Esophagus muscularis mucosa (tissue), 4 donors: ENCODE measurements at places on chromosomes 16 and 17.

DNA sequence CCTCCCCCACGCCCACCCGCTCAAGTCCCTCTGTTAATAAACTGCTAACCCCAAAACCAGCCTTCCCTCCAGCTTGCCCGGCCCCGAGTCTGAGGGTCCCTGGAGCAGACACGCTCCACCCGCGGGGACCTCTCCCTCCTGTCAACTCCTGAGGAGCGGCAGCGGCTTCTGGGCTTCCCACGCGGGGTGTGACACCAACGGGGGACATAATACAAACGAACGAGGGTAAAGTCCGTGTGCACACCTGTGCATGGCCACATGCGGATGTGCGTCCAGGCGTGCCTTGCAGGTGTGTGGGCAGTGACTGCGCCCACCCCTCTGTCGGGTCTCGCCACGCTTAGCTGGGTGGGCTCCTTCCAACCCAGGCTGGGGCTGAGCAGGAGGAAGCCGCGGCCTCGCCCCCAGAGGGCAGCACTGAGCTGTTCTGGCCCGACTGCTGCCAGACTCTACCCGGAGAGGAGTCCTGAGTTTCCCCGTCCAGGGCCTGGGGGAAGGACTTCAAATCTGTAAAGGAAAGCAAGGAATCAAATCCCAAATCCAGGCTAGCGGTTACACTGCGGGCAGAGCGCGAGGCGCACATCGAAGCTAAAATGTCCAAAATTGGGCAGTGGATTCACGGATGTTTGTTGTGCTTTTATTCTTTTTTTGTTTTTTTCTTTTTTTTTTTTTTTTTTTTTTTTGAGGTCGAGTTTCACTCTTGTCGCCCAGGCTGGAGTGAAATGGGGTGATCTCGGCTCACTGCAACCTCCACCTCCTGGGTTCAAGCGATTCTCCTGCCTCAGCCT is 24.2 kb upstream of the KRT17 start:
- peak overlapping the region; percentile 49 for H3K4me3 ChIP-seq
- peak overlapping the region; percentile 55 for H3K27ac ChIP-seq
- peaks cover 38% of the 10 kb centered on the region for H3K4me1 ChIP-seq

DNA sequence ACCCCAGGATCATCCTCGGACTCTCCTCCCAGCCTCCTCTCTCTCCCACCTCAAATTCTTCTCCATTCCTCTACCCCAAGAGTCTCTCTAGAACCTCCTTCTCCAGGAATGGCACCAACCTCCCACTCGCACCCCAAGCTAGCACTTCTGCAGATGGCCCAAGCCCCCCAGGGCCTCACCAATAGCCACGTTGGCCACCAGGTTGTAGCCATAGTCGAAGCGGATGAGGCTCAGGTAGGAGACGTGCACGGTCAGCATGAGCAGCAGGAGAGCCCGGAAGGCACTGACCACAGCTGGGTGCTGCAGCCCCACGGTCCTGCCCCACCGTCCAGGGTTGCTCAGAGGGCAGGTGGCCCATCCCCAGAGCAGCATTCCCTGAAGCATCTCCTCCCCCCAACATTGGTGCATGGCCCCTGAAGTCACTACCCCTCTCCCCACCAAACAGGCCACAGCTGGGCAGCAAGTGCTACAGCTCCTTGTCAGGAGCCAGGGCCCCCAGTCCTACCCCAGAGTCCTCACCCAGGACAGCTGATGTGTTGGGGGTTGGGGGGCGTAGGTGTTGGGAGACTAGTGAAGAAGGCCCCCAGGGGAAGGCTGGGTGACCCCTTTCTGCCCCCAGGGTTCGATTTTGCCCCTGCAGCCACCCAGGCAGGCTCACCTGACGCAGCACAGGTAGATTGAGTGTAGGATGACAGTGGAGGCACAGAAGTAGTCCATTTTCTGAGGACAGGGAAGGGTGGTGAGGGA is 5.3 kb downstream of the PNMT start:
- peaks cover 5% of the 10 kb centered on the region for H3K27me3 ChIP-seq
- peaks cover 50% of the 10 kb centered on the region for H3K4me1 ChIP-seq
- no peak overlapping the region for H3K27ac ChIP-seq
- H3K36me3 ChIP-seq, result peaks cover 6% of the 10 kb centered on the region

DNA sequence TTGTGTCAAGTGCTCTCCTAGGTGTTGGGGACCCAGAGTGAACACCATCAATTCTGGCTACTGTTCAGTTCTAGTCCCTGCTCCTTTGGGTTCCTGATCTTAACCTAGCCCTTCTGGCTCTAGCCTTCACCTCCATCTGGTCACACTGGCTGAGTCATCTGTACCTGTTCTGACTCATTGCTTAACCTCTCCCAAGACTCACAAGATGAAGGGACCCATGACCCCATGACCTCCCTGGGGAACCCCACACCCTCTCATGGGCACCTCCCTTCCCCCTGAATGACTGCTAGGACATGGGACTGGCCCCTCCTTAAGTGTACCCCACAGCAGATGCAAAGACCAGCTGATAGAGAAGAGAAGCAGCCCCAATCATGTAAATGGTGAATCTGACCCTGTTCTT is 345.8 kb upstream of the CDH5 start:
- no peak overlapping the region for H3K4me3 ChIP-seq
- no peaks in the 10 kb centered on the region for H3K36me3 ChIP-seq
- H3K4me1 ChIP-seq, result no peaks in the 10 kb centered on the region
- no peaks in the 10 kb centered on the region for H3K27me3 ChIP-seq
- no peak for DNase-seq

GRCh38 chr16:86061721-86062120 is 162.8 kb downstream of the IRF8 start:
- no peaks in the 10 kb centered on the region for H3K36me3 ChIP-seq
- no peaks in the 10 kb centered on the region for H3K27me3 ChIP-seq
- no peak overlapping the region for H3K4me3 ChIP-seq
- no peak for DNase-seq
- H3K4me1 ChIP-seq, result peaks cover 51% of the 10 kb centered on the region
